ENCODE measurements at places on chromosomes 3 and 15. TPM values are rescaled to one million over a fixed set of nuclear protein-coding genes. Genes with fewer than 3 reads are reported as not detected.

The WNT7A gene
- 54.5 TPM for total RNA-seq

The LPP gene
- 95.5 TPM for total RNA-seq

DNA sequence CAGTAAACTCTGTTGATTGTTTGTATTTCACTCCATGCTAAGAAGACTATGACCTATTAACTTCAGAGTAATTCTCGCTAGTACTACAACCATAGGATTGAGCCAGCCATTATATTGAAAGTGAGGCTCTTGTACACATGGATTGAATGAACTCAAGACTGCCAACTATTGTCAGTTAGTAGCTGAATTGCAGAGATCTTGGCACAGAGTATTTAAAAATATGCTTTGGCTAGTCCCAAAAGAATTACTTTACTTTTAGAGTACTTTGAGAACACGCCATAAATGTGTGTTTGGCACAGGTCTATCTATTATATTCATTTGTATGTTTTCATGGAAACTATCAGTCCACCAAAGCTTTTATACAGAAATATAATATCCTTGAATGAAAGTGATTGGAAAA, 226.7 kb upstream of the DCBLD2 start:
- DNase-seq: no peak

- no peak for DNase-seq
Observed at GRCh38 chr3:138718849-138719248, 110.3 kb downstream of the FAIM start.

DNA sequence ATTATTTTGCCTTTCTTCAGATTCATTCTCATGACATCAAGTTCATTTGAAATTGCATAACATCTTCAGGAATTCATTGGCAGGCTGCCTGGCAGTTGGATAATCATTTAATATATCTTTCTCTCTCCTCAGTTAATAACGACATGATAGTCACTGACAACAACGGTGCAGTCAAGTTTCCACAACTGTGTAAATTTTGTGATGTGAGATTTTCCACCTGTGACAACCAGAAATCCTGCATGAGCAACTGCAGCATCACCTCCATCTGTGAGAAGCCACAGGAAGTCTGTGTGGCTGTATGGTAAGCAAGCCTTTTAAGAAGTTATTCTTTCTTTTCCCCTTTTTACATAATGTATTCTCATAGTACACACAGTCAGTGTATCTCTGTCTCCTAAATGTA, 38.2 kb downstream of the TGFBR2 start:
- DNase-seq: peak; percentile 79

DNA sequence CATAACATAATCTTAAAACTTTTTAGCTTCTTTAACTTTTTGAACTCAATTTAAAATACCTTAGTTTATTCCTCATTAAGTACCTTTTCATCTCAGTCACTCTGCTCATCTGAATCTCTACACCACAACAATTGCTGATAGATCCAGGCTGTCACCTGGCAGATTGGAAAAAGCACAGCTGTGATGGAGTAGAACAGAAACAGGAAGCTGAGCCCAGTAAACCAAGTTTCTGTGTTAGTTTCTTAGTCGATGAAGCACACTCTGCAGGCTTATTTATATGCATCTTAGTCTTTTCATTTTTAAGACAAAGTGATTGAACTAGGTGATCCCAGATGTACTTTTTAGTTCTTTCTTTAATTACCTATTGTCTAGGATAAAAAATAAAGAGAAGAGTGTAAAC, 1398.0 kb upstream of the ALCAM start:
- no peak for DNase-seq

DNA sequence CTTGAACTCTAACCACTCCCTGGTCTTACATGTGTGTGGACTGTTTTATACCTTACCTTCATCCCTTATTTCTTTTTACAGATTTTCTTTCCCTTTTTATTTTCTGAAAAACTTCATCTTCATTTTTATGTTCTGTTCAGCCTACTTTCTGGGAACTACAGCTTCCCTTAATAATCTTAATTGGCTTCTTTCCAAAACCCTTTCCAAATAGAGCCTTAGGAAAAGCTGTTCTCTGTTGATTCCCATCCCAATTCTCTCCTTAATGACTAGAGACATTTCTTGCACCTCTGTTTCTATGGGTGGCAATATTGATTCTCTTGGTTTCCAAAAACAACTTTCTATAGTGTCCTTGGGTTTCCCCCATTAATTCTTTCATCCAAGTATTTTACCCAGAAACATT, 134.8 kb downstream of the DUT start:
- no peak for DNase-seq

- DNase-seq: no peak
Observed at GRCh38 chr15:69887553-69887952, 210.2 kb downstream of the TLE3 start.

The LMCD1 gene
- 499 TPM for total RNA-seq

DNA sequence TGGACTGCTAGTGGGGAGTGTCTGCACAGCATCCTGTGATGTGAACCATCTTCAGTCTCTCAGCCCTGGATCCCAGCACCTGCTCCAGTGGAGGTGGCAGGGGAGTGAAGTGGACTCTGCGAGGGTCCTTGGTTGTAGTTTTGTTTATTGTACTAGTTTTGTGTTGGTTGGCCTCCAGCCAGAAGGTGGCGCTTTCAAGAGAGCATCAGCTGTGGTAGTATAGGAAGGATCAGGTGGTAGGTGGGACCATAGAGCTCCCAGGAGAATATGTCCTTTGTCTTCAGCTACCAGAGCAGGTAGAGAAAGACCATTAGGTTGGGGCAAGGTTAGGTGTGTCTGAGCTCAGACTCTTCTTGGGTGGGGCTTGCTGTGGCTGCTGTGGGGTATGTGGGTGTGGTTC, 20.9 kb downstream of the NEK11 start:
- DNase-seq: no peak

DNA sequence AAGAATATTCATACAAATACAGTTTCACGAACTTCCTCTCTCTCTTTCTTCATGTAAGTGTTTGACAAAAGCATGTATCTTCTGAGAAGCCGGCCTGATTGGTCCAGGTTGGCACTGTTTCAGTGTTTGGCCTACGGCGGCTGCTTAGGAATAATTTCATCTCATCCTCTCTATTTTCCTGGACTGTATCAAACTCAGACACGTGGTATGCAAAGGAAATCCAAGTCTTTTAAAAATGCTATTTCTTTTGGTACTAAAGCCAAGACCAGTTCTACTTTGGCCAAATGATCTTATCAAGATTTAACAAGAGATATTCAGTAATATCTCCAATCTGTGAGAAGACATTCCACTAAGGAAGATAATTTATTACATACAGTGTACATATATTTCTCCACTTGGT, 152.8 kb downstream of the TIGIT start:
- DNase-seq: no peak

DNA sequence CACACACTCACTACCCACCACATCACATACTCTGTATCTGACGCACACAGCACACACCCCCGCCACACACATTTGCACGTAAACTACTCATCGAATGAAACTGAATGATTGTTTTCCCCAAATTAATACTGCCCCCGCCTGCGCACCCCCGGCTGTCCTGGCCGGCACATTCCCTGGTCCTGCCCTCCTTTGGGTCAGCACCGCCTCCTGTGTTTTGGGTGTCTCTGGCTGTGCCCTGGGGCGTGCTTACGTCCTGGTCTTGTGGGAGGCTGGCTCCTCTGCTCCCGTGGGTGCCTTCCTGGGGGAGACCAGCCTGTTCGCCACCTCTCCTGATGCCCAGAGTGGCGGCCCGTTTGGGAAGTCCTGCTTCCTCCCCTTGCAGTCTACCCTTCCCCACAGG, 30.2 kb downstream of the APBA2 start:
- no peak for DNase-seq

GRCh38 chr3:108410531-108410984, 99.8 kb downstream of the MYH15 start:
- DNase-seq: no peak
